SK-N-MC (cell line): ENCODE measurements at places on chromosomes 1 and 21.

GRCh38 chr21:36716836-36717235 lies 17.9 kb downstream of the SIM2 start:
- DNase-seq: no peak

DNA sequence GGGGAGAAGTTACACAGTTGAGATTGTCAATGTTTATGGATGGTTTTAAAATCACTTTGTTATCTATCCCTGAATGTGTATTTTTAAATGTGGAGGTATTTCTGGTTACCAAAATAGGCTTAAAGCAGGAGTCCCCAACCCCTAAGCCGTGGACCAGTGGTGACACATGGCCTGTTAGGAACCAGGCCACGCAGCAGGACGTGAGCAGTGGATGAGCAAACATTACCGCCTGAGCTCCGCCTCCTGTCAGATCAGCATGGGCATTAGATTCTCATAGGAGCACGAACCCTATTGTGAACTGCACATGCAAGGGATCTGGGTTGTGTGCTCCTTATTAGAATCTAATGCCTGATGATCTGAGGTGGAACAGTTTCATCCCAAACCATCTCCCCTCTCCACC lies 151.6 kb downstream of the GALNT2 start:
- no peak for DNase-seq

- DNase-seq: no peak
Observed at GRCh38 chr1:5831600-5832335, 160.5 kb downstream of the NPHP4 start.

- no peak for DNase-seq
Observed at GRCh38 chr1:50275566-50275965, 147.7 kb downstream of the DMRTA2 start.

DNA sequence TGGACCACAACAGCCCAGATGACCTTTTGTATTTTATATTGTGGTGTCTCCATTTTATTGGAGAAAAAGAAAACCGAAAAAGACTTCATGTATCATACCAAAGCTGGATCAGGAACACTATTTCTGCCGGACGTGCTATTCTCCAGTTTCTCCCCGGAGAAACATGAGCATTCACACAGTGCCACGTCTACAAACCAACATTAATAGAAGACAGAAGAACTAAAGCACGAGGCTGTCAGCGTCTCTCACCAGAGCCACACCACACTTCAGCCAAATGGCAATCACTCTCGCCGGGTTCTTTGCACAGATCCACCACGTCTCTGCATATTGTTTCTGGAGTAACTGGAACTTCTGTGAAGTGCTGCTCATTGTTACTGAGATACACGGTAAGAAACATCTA lies 24.8 kb downstream of the TP53BP2 start:
- DNase-seq: no peak

- DNase-seq: no peak
Observed at GRCh38 chr1:243842978-243843511, 7.0 kb downstream of the AKT3 start.

- DNase-seq: no peak
Observed at GRCh38 chr1:169860187-169860586, 33.5 kb downstream of the SCYL3 start.

- DNase-seq: no peak
Observed at GRCh38 chr1:76807543-76808260, 59.6 kb upstream of the ST6GALNAC5 start.

GRCh38 chr1:98112626-98113025 lies 191.8 kb upstream of the DPYD start:
- DNase-seq: no peak

- DNase-seq: no peak
Observed at GRCh38 chr1:4220362-4220761, 320.3 kb upstream of the C1orf174 start.

- no peak for DNase-seq
Observed at GRCh38 chr1:219794085-219794743, 134.1 kb downstream of the SLC30A10 start.

- no peak for DNase-seq
Observed at GRCh38 chr1:44676484-44677200, 2.1 kb downstream of the ARMH1 start.

DNA sequence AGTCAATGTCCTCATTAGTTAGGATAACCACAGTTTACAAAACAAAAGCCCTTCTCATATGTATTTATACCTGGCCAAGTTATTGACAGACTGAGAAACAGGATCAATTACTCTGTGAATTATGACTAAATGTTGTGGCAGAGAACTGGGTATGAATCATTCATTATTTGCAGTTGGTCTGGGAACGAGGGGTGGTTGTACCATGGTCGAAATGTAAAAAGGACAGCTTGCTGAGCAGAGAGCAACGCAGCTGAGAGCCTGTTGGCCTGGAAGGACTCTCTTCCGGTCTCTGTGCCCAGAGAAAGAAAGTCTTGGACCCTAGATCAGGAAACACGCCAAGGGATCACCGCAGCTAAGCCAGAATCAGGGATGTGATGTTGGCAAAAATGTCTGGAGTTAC lies 169.6 kb downstream of the DISC1 start:
- no peak for DNase-seq

DNA sequence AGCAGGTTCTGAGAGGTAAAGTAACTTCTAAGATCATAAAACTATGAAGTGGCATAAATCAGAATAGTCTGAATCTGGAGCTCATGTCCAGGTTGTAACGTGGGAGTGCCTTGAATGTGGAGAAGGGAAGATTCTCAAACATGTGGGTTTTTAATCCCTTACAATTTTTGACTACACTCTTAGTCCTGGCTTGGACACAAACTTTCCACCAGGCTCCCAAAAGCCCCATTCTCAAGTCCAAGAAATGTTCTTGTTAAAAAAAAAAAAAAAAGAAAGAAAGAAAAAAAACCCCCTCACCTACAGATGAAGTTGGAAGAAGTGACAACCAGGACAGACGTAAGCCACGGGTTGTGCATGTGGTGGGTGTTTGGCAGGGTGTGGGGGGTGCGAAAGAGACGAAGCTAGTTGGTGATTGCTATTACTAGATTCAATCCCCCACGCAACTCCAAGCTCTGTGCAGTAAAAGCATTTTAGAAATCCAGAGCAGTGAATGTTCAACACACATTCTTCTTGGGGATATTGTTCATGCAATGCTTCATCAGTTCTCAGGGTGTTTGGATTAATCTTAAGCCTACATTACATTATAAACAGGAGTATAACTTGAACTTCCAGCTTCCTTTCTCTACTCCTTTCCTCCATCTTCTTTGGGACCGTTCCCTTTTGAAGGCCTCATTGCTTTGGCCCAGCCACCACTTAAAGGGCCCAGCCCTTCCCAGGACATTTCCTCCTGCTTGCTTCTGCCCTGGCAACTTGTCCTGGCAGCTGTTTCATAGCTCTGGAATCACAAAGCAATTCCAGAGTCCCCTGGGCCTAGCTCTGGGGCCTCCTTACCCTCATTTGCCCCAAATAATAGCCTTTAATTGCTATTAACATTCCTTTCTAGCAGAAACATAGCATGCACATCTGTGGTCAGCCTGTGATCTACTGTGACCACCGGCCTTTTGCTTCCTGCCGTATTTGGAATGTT lies 41.8 kb downstream of the PHC2 start:
- DNase-seq: no peak

DNA sequence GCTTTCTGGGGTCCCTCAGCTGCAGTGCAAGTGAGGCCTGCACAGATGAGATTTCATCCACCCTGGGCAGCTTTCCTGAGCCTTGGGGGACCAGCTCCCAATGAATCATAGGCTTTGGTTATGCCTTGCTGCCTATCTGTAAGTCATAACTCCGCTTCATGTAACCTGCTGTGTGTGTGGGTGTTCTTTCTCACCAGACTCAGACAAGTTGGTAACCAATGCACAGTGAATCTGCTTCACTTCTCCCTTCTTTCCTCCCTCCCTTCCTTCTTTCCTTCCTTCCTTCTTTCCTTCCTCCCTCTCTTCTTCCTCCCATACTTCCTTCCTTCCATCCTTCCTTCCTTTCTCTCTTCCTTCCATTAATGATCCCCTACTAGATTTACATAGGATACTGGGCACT lies 34.4 kb upstream of the PSMB2 start:
- DNase-seq: no peak

- DNase-seq: no peak
Observed at GRCh38 chr1:235056937-235057336, 71.7 kb downstream of the TOMM20 start.

GRCh38 chr1:77282187-77282865 lies 507 bp downstream of the AK5 start:
- DNase-seq: no peak

GRCh38 chr1:41626146-41626545 lies 141.7 kb upstream of the EDN2 start:
- no peak for DNase-seq

DNA sequence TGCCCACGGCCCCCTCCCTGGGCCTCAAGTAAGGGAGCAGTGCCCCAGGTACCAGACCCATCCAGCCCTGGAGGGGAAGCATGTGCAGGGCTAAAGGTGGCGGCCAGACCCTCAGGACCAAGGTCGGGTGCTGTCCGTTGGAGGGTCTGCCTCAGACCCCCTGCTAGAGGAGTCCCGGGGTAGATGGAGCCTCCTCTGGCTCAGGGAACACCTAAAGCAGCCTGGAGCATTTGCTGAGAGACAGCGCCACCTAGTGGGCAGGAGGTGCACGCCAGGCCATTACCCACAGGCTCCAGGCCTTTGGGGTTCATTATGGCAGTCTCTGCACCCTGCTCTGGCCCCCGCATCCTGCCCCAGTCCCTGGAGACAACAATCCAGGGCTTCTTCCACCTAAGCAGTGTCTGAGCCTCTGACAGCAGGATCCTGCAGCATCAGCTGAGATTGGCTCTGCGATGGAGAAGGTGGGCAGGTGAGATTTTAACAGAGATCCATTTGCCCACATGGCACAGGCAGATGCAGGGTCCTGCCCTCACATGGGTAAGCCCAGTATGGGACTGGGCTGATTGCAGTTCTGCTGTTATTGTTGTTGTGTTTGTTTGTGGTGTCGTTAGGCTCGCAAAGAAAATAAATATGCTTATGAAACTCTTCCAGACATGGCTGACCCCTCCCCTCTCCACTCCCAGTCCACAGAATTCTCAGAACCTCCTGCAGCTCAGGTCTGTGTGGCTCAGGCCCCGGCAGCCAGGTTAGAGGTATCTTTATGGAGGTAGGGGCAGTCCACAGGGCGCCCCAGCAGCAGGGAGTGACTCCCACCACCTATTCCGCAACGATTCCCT lies 42.4 kb downstream of the CTNNBIP1 start:
- DNase-seq: no peak

DNA sequence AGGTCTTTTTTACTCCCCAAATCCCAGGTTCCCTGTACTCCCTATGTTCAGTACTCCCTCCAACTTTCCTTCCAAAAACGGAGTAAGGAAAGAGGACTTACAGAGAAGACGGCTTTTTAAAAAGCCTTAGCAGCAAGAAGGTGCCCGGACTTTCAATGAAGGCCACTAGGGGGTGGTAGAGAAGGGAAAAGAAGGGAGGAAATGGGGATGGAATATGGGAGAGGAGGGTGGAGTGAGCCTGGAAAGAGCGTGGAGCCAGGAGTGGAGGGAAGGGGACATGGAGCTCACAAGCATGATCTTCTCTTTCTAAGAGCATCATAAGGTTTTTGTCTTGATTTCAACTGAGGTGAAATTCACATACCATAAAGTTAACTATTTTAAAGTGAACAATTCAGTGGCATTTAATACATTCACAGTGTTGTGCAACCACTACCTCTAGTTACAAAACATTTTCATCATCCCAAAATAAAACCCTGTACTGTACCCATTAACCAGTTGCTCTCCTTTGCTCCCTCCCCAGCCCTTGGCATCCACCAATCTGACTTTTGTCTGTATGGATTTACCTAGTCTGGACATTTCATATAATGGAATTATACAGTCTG lies 129.9 kb downstream of the ZNF281 start:
- no peak for DNase-seq

GRCh38 chr1:185360714-185361113 lies 43.7 kb upstream of the IVNS1ABP start:
- DNase-seq: no peak

DNA sequence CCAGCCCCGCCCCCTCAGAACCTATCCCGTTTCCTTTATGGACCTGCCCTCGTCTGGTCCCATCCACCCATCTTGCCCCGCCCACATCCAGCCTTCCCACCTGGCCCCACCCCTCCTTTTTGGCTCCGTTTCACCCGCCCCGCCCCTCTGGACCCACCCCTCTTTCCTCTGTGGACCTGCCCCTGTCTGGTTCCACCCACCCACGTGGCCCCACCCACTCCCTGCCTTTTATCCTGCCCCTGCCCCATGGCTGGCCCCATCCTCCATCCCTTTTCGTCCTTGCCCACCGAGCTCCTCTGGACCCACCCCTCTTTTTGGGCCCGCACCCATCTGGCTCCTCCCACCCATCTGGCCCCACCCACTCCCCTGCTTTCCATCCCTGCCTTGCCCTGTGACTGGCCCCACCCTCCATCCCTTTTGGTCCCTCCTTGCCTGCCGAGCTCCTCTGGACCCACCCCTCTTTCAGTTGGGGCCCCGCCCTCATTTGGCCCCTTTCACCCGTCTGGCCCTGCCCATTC lies 177.3 kb downstream of the CAMTA1 start:
- no peak for DNase-seq
